Colonic mucosa (tissue), 4 donors: ENCODE measurements at places on chromosomes 12 and 14.

GRCh38 chr12:89494411-89495231 is 30.0 kb downstream of the GALNT4 start:
- H3K4me3 ChIP-seq, result no peak overlapping the region
- H3K36me3 ChIP-seq, result no peaks in the 10 kb centered on the region
- H3K27ac ChIP-seq, result peak overlapping the region; percentile 82
- H3K27me3 ChIP-seq, result no peaks in the 10 kb centered on the region
- no peak for DNase-seq
- H3K4me1 ChIP-seq, result peaks cover 15% of the 10 kb centered on the region

- H3K36me3 ChIP-seq, result no peaks in the 10 kb centered on the region
- H3K27ac ChIP-seq, result no peak overlapping the region
- no peak for DNase-seq
- H3K4me1 ChIP-seq, result no peaks in the 10 kb centered on the region
- no peaks in the 10 kb centered on the region for H3K27me3 ChIP-seq
Measured at GRCh38 chr12:58576916-58577315, 343.4 kb downstream of the LRIG3 start.

DNA sequence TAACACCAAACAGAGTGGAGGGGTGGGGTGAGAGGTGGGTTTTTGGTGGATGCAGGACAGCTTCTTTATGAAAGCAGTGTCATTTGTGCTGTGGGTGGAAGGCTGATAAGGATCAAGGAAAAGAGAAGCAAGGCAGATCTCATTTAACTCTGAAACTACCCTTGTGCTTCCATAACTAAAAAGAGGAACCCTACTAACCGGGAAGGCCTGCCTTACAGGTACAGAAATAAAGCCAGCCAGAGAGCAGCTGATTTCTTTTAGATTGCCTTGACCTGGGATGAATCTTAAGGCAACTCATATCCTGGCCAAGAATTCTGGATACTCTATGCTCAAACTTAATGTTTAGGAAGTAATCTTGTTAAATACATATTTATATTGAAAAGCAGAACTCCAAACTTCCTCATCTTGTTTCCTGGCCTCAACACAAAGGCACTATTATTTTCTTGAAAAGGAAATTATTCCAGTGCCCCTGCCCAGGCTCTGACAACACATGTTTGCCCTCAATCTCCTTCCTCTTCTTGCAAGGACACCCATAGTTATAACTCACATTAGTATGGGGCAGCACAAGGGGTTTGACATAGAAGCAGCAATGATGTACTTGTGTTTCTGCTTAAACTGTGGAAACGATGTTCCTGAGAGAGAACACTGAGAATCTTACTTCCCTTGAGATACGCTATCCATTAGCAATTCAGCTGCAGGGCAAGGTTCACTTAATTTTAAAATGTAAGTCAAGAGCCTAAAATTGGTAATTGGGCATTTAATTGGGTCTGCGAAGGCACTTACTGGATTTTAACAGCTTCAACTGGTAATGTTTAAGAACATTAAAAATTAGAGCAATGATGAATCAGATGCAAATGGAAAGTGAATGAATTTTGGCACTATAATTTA is 173.7 kb downstream of the STXBP6 start:
- H3K27ac ChIP-seq, result peak overlapping the region; percentile 26
- no peaks in the 10 kb centered on the region for H3K36me3 ChIP-seq
- peaks cover 13% of the 10 kb centered on the region for H3K4me1 ChIP-seq
- H3K4me3 ChIP-seq, result no peak overlapping the region
- no peak for DNase-seq

DNA sequence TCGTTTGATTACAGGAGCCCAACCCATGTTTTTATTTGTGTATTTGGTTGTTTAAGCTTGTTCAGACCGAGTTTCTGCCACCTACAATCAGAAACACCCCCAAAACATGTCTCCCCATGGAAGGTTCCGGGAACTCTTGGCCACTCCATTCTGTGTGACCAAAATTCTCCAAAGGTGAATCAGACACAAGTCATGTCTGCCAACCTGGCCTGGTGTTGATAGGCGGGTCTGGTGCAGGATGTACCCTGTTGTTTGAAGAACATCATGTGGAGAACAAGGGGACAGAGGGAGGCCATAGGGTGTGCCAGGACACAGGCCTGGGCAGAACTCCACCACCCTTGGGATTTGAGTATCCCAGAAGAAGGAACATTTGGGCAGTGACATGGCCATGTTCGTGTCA is 147.1 kb upstream of the MYL2 start:
- no peaks in the 10 kb centered on the region for H3K27me3 ChIP-seq
- no peak for DNase-seq
- no peaks in the 10 kb centered on the region for H3K4me1 ChIP-seq
- H3K36me3 ChIP-seq, result no peaks in the 10 kb centered on the region
- H3K4me3 ChIP-seq, result no peak overlapping the region

DNA sequence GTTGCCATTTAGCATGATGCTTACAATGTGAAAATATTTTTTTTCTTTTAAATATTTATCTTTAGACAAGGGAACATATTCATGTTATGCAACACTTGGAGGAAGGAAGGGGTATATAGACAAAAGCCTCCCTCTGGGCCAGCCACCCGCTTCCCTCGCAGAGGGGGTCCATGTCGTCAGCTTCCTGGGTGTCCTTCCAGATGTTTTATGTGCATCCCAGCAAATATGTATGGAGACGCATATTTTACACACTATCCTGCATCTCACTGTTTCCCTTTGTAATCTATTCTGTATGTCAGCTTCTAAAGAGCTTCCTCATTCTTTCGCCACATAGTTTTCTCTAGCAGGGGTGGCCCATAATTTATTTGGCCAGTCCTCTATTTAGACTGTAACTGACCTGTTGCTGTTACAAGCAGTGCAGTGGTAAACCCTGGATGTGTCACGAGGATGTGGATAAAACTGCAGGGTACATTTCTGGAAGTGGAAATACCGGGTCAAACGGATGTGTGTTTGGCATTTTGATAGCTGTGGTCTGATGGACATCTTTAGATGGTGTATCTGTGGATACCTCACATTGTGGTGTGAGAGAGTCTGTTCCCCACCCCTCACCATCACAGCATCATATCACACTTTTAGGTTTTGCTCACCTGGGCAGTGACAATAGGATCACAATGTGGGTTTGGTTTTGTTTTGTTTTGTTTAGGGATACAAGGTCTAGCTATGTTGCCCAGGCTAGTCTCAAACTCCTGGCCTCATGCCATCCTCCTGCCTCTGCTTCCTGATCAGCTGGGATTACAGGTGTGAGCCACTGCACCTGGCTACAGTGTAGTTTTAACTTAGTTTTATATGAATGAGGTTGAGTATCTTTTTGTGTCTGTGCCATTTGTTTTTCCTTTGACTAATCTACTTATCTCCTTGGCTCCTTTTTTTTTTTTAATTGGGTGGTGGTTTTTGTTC is 31.6 kb downstream of the FAM222A start:
- H3K4me3 ChIP-seq, result no peak overlapping the region
- no peak for DNase-seq
